ENCODE measurements at places on chromosomes 16 and 17.
A peak's percentile ranks its signal among the peaks of the same experiment; 100 is the strongest.

DNA sequence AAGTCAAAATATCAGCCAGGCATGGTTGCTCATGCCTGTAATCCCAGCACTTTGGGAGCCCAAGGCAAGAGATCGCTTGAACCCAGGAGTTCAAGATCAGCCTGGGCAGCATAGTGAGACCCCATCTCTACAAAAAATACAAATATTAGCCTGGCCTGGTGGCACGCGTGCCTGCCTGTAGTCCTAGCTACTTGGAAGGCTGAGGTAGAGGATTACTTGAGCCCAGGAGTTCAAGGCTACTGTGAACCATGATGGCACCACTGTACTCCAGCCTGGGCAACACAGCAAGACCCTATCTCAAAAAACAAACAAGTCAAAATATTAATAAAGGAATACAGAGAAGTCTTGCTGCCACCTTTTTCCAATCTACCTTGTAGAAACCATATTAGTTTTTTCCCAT lies 4.2 kb downstream of the ZNF689 start:
- DNase-seq: no peak

DNA sequence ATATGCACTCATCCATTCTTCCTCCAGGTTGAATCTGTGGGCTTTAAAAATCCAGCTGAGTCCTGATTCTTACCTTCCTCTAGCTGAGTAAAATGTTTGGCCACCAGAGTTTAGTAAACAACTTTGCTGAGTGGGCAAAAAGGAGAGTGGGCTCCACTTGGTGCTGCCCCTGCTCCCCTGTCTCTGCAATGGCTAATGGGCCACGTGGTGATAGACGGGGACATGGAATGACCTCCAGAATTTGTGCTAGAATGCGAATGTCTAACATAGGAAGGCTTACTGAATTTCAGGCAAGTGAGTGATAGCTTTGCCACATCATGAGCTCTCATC lies 137.3 kb upstream of the CES5A start:
- DNase-seq: no peak

DNA sequence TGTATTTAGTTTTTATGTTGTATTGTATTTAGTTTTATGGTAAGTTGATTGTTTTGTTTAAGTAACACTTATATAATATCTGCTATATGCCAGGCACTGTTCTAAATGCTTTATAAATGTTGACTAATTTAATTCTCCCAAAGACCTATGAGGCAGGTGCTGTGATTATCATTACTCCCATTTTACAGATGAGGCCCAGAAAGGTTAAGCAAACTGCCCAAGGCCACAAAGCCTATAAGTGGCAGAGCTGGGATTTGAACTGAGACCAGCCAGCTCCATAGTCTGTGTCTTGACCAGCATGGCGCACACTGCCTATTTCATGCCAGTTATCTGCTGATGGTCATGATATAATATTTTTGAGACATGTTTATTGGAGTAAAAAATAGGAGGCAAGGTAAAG lies 24.0 kb downstream of the IL21R start:
- no peak for DNase-seq

DNA sequence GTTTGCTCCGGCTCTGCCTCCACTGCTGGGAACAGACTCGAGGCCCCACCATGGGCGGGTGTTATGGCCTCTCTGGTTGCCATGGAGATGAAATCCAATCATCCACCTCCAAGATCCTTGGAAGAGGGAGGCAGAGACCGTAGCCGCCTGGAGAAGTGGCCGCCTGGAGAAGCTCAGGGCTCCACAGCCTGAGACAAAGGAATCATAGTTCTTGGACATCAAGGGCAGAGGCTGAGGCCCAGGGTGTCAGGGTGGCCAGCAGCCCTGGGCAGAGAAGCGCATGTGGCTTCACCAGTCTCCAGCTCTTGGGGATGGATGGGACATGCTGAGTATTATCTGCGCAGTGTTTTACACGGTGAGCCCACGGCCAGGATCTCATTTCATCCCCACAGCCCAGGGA lies 36.2 kb downstream of the ABR start:
- DNase-seq: peak; percentile 1

DNA sequence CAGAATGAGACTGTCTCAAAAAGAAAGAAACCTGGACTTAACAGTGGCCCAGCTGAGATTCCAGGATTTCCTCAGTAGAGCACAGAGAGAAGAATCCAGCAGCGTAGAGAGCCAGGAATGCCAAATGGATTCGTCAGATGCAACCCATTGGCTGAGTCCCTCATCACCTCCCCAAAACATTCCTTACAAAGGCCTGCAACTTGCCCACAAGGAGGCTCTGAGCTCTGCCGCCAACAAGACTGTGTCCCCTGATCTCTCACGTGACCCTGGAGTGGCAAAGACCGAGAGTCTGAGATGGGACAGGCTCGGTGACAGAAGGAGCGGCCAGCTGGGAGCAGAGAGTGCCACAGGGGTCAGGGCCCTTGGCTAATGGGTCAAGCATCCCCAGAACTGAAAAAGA lies 6.9 kb upstream of the CHMP6 start:
- no peak for DNase-seq

- no peak for DNase-seq
Measured at GRCh38 chr17:45087504-45087975, 26.4 kb downstream of the NMT1 start.

GRCh38 chr16:13453325-13453724 lies 466.6 kb upstream of the ERCC4 start:
- peak; percentile 35 for DNase-seq

DNA sequence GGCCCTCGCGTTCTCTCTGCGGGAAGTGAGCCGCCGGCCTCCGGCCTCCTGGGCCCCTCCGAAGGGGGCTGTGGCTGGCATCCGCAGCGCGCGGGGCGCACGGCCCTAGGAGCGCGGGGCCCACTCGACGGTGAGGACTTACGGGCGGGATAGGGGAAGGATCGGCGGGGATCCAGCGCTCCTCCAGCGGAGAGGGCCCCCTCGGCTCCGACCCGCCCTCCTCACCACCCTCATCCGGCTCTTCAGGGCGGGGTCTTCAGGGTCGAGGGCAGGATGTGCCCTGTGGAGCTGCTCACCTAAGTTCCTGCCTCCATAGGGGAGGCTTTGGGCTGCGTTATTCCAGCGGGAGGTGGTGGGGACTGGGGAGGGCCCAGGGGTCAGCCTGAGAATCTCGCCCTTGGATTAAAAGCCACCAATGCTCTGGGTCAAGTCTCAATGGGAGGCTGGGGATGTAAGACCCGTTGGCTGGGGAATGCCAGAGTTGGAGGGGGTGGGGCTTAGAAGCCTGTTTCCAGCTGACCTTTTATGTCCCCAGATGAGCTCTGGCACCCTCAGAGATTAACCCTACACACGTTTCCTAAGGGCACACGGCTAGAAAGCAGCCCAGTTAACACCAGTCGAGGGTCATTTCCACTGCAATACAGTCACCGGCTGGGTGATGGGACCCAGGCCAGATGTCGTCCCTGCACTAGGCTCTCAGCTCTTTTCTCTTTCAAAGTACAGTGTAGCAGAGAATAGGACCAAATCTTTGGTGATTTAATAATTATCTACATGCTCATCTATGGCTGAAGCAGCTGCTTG lies 13.4 kb downstream of the TBX2 start:
- DNase-seq: no peak

GRCh38 chr17:41687828-41688640 lies 651 bp upstream of the EIF1 start:
- peak; percentile 83 for DNase-seq

- DNase-seq: no peak
Measured at GRCh38 chr17:61313461-61314326, 85.9 kb upstream of the TBX2 start.

DNA sequence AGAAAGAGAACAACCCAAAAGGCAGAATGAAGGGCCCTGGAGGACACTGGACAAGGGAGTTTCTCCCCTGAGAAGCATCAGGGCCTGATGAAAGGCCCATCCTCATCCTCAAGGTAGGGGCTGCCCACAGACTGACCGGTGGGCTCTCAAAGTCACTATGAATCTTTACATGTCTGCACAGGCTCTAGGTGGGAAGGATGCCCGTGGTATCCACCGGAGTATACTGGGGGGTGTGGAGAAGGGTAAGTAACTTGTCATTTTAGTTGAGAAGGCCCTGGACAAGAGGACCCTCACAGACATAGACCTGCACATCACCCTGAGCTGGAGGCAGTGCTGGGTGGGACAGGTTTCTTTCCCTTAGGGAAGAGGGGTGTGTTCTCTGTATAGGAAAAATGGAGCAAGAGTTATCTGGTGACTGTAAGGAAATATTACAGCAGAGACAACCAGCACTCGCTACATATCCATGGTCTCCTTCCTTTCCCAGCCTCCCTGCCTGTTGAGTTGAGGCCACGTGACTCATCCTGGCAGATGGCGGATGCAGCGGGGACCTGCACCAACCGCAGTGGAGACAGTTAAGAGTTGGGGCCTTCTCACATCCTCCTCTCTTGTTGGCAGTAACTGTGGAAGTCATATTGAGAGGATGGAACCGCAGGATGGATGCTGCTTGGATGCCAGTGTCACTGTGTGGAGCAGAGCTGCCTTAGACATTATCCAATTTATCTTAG lies 45.6 kb upstream of the KCNJ12 start:
- DNase-seq: no peak

GRCh38 chr16:68117884-68118283 lies 32.7 kb downstream of the NFATC3 start:
- no peak for DNase-seq

GRCh38 chr16:26795184-26795583 lies 271.5 kb upstream of the C16orf82 start:
- no peak for DNase-seq

DNA sequence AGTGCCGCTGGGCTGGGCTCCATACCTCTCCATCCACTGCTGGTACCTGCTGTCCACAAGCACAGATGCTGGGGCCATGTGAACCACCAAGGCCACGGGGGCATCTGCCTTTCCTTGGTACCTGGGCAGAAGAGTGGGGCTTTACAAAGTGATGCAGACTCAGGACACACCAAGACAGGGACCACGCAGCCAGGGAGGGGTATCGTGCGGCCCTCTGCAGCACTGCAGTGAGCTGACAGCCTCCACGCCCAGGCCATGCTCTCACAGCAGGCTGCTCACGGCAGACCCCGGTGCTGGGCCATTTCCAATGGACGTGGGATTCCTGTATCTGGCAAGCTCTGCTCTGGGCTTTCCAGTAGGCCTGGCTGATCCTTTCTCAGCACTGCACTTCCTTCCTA lies 14.4 kb downstream of the ELAC2 start:
- DNase-seq: no peak

DNA sequence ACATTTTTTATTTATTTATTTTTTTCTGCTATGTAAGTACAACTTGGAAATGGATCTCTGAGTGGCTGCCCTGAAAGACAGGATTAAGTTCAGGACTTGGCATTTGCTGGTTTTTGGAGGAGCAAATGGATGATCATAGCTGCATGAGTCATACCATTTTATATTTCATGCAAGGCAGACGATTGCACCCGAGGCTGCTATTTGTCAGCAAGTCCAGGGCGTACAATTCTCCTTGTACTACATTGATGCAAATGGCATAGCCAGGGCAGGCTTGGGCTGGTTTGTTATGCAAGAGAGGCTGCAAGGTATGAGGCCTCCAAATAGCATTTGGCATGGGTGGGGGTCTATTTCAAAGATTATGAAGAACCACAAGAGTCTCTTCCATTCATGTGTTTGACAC lies 81.2 kb upstream of the CACNG3 start:
- no peak for DNase-seq

- no peak for DNase-seq
Measured at GRCh38 chr16:62102588-62102987, 66.3 kb upstream of the CDH8 start.

- peak; percentile 15 for DNase-seq
Measured at GRCh38 chr17:75267411-75268232, 3.4 kb downstream of the MIF4GD start.

DNA sequence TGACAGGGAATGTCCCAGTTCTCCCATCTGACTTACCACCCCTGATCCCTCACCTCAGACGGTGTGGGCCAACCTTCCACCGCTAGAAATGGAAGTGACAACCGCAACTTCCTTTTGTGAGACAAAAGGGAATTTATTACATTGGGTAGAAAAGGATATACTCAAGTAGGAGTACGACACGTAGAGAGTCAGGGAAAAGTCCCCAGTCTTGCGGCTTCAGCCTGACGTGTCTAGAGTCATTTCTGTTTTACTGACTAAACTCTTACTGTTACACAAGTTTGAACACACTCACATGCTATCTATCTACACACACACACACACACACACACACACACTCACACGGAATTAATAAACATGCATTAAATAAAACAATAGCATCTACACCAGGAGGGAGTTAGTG lies 178.9 kb downstream of the COPRS start:
- no peak for DNase-seq

DNA sequence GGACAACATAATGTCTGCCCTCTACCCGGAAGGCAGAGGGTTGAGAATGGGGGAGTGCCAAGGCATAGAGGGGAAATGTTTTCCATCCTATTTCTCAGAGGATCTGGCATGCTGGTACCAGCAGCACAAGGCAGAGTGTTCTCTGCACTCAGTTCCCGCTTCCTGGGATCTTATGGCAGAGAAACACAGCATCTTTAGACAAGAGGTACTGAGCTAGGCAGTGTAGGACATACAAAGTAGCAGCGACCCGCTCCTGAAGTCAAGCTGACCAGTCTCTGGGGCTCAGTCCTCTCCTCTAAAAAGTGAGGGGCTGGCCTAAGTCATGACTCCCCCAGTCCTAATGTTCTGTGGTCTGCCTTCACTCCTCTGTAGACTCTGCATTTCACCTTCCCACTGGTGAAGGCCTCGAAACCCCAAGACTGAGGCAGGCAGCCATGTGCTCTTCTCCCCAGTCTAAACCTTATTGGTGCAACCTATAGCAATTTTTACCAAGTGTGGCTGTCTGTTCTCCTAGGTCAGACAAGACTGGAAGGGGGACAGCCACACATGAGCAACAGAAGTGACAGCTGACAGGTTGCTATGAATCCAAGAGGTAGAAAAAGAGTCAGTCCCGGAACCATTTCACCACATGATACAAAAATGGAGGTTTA lies 11.3 kb upstream of the TSPOAP1 start:
- DNase-seq: no peak

DNA sequence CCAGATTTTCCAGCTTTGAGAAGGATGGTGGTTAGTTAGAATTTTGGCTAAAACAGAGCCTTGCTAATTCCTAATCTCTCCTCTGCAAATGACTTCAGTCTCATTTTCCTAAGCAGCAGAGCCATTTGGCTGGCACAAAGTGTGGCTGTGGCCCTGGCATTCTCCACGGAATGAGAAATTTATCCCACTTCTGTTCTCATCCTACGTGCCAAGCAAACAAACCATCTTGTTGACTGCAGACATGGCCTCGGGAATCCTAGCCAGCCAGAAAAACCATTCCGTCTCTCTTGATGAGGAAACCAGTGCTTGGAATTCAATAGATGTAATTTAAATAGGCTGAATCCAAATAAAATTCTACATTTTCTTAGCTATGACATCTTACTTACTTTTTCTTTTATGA lies 34.1 kb upstream of the ELAC2 start:
- DNase-seq: no peak

GRCh38 chr17:17341452-17341851 lies 38.3 kb downstream of the NT5M start:
- DNase-seq: no peak

DNA sequence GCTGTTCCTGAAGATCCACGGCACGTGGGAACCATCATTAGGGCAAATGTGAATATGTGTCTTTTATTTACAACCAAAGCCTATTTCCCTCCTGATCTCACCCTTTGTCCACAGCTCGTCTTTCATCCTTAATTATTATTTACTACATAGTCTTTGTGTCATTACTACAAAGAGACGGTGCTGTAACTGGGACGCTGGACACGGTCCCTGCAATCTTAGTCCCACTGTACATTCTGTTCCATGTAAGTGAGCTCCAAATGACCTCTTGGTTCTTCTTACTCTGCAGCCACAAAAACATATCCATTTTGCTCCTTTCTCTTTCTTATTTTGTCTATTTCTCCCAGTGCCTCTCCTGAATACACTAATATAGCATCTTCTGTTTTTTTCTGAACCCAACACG lies 12.7 kb upstream of the KRT23 start:
- no peak for DNase-seq

- DNase-seq: no peak
Measured at GRCh38 chr17:78665952-78666920, 89.0 kb upstream of the DNAH17 start.

All from NCI-H1092 treated with DMSO at 0.1 percent for 48 hours (cell line).